Neural progenitor cell (in vitro differentiated cells): ENCODE measurements at places on chromosomes 1 and 21.

DNA sequence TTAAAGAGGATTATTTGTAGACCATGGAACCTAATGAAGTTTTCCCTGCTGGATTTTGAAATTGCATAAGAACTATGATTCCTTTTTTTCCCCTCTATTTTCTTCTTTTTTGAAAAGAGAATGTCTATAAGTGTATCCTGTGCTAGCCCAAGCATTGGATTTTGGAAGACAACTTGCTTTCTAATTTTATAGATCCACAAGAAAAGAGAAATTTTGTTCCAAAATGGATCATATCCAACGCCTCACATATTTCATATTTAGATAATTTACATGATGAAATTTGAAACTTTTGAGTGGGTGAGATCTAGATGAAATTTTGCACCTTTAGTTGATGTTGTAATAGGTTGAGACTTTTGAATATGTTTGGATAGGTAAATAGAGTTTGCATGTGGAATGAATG lies 978.7 kb downstream of the MRPL39 start:
- no peak for DNase-seq

DNA sequence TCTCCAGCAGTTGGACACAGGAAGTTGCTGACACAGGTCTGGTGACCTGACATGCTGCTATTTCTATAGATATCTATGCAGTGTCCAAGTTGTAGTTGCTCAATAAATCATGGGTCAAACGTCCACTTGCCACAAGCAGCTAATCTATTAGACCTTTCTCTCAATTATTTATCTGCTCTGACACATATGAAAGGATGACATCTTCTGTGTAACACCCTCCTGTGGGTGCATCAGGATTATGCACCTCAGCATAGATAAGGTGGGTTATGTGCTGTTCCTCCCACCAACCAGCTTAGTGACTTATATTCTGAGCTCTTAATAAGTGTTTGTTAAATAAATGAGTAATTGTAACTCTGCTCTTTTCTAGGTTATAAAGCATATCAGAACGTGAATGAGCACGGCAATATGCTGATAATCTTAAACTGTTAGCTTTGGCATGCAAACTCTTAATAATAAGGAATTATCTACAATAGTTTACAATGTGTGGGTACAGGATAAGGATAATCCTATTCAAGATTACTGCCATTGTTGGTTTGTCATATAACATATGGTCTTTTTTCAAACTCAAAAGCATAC lies 90.7 kb upstream of the GCLM start:
- DNase-seq = no peak

GRCh38 chr1:211738691-211739301 lies 63.4 kb upstream of the NEK2 start:
- DNase-seq = no peak

- no peak for DNase-seq
Observed at GRCh38 chr1:3570066-3570986, 41.0 kb downstream of the MEGF6 start.

GRCh38 chr1:193156117-193156821 lies 30.1 kb downstream of the B3GALT2 start:
- DNase-seq = no peak

DNA sequence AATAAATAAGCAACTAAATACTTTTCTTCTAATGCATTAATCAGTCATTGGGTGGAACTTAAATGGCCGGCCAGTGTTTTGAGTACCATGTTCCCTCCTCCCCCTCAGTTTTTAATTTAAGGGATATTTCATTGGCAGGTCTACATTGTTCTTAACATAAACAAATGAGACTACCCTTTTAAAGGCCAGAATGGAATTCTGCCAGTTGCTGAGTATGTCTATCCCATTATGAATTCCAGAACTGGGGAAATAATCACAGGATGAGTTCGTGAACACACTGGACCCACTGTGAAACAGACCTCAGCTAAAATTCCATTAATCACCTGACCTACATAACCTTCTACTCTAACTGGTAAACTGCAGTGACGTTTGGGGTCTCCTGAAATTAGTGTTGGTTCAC lies 305.5 kb upstream of the PKN2 start:
- no peak for DNase-seq

DNA sequence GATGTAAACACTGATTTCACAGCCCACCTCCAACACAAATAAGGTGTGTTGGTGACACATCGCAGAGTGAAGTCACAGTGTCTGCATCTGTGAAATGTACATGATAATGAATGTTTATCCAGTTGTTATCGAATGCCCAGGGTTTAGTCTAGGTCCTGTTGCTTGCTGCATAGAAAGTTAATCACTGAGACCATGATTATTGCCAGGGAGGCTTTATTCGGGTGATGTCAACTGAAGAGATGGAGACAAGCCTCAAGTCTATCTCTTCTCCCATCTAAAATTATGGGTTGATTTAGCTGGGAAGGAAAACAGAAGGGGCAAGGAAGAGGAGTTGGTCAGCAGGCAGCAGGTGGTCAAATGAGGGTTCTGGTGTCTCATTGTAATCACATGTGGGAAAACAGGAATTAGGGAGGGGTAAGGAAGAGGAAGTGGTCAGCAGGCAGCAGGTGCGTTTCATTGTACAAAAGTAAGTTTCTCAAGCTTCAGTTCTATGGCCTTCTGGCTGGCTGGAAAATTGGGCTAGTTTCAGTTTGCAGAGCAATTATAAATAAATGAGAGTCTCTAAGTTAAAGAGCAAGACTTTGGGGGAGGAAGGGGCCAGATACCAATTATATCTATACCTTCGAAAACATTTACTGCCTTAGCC lies 146.3 kb upstream of the DNAH14 start:
- DNase-seq = no peak

DNA sequence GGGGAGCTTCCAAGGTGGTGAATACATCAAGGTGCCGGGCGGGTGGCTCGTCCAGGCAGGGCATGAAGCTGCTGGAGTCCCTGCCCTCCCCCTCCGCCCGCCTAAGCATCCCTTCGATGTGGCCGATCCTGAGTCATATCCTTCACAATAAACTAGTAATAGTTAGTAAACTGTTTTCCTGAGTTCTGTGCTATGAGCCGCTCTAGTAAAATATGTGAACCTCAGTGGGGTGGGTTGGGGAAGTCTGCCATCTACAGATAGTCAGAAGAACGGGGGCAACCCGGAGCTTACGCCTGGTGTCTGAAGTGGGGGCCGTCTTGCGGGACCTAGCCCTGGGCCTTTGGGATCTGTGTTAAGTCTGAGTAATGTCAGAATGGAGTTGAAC lies 21.6 kb downstream of the C2CD2 start:
- DNase-seq = no peak

DNA sequence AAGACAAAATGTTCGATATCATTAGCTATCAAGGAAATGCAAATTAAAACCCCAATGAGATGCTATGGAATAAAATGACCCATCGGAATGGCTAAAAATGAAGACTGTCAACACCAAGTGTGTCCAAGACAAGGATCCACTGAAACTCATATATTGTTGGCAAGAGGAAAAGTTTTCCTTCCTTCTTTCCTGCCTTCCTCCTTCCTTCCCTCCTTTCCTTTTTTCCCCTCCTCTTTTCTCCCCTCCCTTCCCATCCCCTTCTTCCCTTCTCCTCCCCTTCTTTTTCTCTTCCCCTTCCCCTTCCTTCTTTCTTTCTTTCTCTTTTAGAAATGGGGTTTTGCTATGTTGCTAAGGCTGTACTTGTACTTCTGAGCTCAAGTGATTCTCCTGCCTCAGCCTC lies 64.2 kb upstream of the TENT5B start:
- DNase-seq = no peak

- DNase-seq = no peak
Observed at GRCh38 chr1:29387210-29387609, 150.9 kb downstream of the PTPRU start.

- DNase-seq = no peak
Observed at GRCh38 chr1:3822421-3822820, 26.1 kb upstream of the LRRC47 start.

GRCh38 chr1:169309178-169310166 lies 58.1 kb downstream of the NME7 start:
- no peak for DNase-seq

DNA sequence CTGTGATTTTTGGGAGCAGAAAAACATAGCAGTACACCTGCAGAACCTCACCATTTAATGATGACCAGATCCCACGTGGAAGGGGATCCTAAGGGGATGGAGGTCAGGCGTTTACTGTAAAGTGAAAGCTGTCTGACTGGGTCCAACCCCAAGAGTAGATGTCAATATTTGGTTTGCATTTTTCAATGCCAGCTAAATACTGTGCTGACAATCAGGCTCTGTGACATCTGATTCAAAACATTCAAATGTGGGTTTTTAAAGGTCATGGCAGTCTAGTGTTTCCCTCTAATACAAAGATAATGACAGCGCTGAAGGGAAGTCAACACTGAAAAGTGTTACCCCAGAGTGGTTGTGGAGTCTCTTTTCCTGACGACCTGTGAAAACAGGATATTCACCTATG lies 68.1 kb downstream of the SPAG17 start:
- no peak for DNase-seq

GRCh38 chr1:39268112-39268581 lies 63.7 kb downstream of the MACF1 start:
- peak; percentile 64 for DNase-seq

DNA sequence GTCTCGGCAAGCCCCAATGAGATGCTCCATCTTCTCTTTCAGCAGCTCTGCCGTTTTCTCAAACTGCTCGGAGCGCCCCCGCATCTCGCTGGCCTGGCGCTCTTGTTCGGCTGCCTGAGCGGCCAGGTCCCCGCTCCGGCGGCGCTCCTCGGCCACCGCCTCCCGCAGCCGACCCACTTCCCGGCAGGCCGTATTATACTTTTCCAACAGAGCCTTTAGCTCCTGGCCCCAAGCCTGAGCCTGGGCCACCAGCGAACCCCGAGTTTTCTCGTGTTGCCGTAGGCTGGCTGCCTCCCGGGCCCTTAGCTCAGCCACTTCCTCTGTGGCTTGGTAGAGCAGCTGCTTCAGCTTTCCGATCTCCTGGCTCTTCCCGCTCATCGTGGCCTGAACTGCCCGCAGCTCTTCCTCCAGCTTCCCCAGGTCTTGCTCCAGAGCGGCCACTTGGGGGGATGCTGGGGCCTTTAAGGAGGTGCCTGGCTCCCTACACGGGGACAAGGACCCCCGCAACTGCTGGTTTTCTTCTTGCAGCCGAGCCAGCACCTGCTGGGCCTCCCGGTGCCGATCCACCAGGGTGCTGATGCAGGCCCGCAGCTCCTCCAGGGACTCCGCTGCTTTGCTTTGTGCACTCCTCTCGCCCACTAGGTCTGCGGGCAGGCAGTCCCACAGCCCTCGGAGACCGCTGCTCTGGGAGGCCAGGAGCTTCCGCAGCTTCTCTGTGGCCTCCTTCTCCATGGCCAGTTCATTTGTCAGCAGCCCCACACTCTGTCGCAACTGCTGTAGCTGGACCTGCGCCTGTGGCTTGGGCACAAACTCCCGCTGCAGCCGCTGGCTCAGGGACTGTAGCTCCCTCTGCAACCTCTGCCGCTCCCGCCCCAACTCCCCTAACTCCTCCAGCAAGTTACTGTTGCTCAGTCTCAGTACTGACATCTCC lies 13.4 kb upstream of the PIAS3 start:
- peak; percentile 48 for DNase-seq

DNA sequence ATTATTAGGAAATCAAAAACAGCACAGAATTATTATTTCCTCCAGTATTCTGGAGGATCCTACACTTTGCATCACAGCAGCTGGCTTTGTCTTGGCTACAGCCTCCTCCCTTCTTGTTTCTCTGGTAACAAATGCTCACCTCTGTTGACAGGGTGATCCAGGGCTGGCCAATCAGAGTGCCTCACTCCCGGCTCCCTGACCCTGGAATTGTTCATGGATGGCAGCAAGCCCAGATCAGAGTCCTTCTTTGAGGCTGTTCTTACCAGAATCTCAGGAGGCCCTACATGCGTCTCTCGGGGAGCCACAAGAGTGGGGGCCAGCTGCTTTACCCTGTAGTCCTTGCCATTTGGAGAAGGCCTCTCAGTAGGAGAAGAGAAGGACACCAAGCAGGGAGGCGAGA lies 48.4 kb upstream of the IGSF5 start:
- DNase-seq = peak; percentile 33

DNA sequence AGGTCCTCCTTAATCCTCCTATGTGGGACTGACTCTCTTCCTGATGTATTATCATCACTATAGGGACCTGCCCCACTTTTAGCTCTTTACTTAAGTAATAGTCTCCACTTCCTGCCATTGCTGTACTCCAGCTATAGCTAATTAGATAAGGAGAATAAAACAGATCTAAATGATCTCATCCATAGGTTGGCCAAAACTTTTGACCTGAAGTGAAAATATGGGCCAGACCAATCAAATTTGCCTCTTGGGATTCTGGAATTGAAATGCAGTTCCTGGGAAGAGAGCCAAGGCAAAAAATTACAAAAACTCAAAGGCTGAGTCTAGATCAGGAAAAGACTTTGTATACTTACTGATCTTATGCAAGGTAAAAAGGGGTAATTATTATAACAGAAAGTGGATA lies 36.1 kb upstream of the PDE4B start:
- DNase-seq = no peak

DNA sequence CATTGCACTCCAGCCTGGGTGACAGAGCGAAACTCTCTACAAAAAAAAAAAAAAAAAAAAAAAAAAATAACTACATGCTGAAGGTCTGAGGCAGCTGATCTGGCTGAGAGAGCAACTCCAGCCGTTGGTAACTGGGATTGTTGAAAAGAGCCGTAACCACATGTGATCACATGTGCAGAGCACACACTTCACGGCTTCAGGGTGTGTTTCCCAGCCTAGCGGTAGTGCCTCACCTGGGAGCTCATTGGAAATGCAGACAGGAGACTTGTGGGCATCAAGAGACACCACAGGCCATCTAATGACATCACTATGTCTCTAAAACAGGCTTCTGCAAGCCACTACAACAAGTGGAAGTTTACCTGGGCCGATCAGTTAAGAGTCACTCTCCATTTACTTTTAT lies 11.8 kb upstream of the OTUD7B start:
- DNase-seq = no peak

DNA sequence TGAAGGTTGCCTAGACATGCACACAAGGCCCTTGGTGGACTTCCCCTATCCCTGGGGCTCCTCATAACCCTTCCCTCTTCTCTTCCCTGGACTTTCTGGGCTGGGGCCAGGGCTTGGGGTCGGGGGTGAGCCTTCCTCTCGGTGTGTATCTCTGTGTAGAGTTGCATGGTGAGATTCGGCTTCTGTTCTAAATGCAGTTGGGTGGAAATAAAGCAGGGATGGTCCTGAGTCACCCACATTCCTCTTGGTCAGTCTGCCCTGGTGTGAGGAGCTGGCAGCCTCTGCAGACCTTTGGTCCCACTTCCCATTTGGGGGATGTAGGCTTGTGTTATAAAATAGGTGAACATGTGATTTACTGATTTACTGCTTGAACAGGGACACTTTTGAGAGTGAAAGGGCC lies 38.0 kb downstream of the ADARB1 start:
- DNase-seq = no peak

- no peak for DNase-seq
Observed at GRCh38 chr21:28540514-28540913, 452.2 kb downstream of the LTN1 start.

GRCh38 chr1:244955661-244956060 lies 91.3 kb upstream of the HNRNPU start:
- DNase-seq = no peak

- no peak for DNase-seq
Observed at GRCh38 chr1:60670302-60670701, 412.1 kb upstream of the NFIA start.

GRCh38 chr1:192546596-192547190 lies 28.9 kb upstream of the RGS1 start:
- DNase-seq = no peak
